ENCODE measurements at places on chromosomes 6 and 20. TPM values are rescaled to one million over a fixed set of nuclear protein-coding genes. Genes with fewer than 3 reads are reported as not detected.

DNA sequence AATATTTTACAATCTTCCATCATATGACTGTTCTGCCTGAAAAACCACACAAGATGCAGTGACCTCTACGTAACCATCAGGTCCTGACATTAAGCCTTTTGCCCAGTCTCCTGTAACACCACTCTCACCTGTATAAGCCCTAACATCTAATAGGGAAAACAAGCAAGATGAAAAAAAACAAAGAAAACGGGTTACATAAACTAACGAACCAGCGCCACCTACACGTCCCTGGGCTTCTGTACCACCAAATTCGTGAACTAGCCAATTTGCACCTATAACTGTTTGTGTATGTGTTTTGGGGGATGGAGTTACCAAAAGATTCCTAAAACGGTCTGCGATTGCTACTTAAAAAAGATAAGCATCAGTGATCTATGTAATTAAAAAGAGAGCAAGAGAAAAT, 70.2 kb downstream of the BLOC1S5 start:
- no peak for DNase-seq

GRCh38 chr6:163983679-163984078, 569.2 kb downstream of the QKI start:
- no peak for DNase-seq

GRCh38 chr6:144305985-144306384, 20.9 kb downstream of the UTRN start:
- DNase-seq = no peak

DNA sequence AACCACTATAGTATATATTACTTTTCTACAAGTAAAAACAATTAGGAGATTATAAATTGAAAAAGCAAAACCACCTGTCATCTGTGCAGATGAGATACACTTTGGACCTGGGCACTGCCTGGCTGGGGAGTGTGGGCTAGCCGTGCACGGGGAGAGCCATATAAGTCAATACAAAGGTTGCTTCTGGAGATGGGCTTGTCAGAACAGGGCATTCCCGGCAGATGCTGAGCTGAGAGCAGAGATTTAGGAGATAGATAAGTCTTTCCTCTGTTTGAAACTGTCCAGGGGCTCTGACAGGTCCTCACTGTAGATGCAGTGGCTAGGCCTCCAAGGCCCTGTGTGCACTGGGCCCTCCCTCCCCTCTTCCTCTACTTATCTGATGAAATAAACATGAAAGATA, 34.5 kb downstream of the CD164 start:
- DNase-seq = no peak

The TXLNB gene
- 0.05 TPM for total RNA-seq

DNA sequence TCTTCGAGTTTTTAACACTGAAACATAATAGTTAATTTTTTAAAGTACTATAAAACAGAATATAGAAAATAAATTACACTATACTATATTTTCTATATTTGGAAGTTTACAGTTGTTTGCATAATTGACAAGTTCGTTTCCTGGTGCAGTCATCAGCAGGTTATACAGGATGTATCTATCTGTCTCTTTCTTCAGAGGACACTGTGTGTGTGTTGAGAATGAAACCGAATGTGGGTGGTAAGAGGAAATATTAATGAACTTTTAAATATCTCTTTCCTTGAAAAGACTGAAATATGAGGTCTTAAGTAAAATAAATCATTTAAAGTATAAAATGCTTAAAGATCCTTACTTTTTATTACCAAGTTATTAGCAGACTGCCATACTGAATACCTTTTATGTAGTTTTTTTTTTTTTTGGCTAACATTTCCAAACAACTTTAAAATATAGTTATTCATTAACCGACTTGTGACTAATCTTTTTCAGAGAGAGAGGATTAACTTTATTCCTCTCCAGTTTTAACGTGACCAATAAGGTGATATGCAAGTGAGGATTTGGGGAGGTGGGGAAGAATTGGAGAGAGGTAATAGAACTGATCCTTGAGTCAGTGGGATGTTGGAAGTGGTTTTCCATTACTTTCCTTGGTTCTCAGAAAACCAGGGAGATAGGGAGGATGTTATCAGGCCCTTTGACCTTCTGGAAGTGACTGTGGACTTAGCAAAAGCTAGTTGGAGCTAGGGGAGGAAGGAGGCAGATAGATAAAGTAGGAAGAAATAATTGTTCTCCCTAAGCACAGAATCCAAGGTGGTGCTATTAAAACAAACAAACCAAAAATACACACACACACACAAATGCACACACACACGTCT, 380.0 kb upstream of the FLRT3 start:
- DNase-seq = no peak

GRCh38 chr6:142374965-142375733, 73.3 kb downstream of the ADGRG6 start:
- DNase-seq = peak; percentile 85

Measured in HCT116 (cell line).